ENCODE measurements at places on chromosomes 3 and 15. TPM values are rescaled to one million over a fixed set of nuclear protein-coding genes. Genes with fewer than 3 reads are reported as not detected.

DNA sequence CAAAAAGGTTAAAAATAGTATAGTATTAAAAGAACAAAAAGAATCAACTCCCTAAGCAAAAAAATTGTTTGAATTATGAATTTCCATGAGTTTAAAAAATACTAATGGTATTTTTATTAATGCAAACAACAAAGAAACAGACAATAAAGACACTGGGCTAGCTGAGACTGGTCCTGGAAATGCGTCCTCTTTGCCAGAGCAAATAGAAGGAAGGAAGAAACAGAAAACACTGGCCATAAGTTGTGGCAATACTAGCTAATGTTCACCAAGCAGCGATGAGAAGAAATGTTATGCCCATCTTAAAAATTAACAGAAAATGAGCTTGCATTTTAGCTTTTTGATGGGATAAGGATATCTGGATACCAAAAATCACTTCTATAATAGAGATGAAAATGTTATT, 88.6 kb downstream of the TBL1XR1 start:
- no peak for DNase-seq

Gene MST1R
- total RNA-seq: 0.32 TPM

DNA sequence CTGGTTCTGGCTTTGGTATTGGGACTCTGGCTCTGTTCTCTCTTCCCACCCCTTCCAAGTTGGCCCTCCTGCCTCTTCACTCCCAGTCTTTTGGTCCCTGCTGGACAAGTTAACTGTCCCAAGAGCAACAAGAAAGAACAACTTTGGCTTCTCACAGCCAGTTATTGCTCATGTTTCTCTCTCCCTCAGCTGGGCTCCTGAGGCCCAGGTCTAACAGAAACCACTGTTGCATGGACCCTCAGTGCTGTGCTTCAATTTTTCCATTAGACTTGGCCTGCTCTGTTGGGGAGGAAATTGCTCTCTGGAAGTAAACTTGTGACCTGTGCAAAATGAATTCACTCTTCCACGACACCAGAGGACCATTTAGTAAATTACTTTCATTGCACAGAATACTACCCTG, 64.5 kb downstream of the CHST2 start:
- no peak for DNase-seq

DNA sequence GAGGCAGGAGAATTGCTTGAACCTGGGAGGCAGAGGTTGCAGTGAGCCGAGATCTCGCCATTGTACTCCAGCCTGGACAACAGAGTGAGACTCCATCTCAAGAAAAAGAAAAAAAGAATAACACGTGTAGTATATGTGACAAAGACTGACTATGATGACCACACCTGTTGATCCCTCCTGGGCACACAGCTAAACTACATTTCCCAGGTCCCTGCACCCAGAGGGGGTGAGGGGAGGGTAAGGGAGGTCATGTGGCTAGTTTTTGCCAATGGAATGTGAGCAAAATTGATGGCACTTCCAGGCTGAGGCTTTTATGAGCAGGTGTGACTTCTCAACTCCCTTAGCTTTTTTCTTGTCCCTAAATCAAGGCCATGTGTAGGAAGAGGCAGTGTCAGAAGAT, 58.2 kb downstream of the KLHL6 start:
- no peak for DNase-seq

- DNase-seq: no peak
Observed at GRCh38 chr3:60781935-60782334, 469.3 kb downstream of the FHIT start.

GRCh38 chr3:23750573-23751210, 55.1 kb upstream of the UBE2E1 start:
- no peak for DNase-seq

DNA sequence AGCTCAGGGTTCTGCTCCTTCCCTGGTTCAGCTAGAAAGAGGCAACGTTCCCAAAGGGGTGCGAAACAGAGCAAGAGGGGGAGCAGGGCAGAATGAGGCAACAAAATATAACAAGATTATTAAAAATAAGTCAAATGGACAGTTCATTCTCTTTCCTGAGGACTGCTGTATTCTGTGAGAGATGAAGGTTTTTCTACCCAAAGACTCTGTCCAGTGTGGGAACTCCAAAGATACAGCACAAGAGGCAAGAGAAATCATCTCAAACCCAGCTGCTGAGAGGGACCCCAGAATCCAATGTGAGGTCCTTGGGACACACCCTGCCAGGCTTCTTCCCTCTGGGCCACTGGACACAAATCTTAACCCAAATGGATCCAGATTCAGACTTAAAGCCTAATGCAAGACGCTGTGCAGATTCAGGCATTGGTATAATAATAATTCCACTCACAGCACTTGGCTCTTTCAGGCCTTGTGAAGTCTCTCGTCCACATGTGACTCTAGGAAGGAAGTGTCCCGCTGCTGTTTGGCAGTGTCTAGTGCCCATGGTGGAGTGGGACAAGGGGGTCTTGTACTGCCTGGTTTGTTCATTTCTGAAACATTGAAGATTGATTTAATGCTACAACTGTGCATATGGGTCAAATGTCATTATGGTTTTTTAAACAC, 14.5 kb upstream of the ARHGAP31 start:
- DNase-seq: no peak
